ENCODE measurements at places on chromosomes 7 and 10. TPM values are rescaled to one million over a fixed set of nuclear protein-coding genes. Genes with fewer than 3 reads are reported as not detected.

The CHN2 gene
- 136 TPM for polyA plus RNA-seq

The AOAH gene
- polyA plus RNA-seq: 0.76 TPM

The DDX50 gene
- 45.6 TPM for polyA plus RNA-seq

The SCIN gene
- not detected for polyA plus RNA-seq

The PDZD7 gene
- polyA plus RNA-seq: 2.6 TPM

The CH25H gene
- polyA plus RNA-seq: 0.22 TPM

The AKR1E2 gene
- polyA plus RNA-seq: 0.30 TPM

The PPP1R17 gene
- polyA plus RNA-seq: 8.8 TPM

The SOSTDC1 gene
- polyA plus RNA-seq: 0.52 TPM

The FGFR2 gene
- polyA plus RNA-seq: 15.7 TPM

The IL15RA gene
- polyA plus RNA-seq: not detected

The NUDT13 gene
- polyA plus RNA-seq: 1.8 TPM

The TRIM74 gene
- 1.7 TPM for polyA plus RNA-seq

The ASB10 gene
- polyA plus RNA-seq: not detected

The DCLRE1A gene
- polyA plus RNA-seq: 11.6 TPM

The LHFPL3 gene
- polyA plus RNA-seq: 3.5 TPM

The TMEM229A gene
- polyA plus RNA-seq: 0.31 TPM

The RBM33 gene
- 53.9 TPM for polyA plus RNA-seq
